ENCODE measurements at places on chromosomes 12 and 14.

DNA sequence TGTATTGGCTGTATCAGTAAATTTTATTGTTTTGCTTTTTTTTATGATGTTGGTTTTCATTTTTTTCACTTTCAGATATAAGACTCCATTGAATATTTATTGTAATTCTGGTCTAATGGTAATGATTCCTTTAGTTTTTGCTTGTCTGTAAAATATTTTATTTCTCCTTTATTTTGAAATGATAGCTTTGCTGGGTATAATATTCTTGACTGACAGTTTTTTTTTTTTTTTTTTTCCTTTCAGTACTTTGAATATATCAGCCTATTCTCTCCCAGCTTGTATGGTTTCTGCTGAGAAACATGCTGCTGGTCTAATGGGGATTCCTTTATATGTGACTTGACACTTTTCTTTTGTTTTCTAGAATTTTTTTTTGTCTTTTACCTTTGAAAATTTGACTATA is 195.1 kb upstream of the SLC38A2 start:
- DNase-seq, result no peak

GRCh38 chr12:105338966-105339365 is 8.5 kb downstream of the C12orf75 start:
- DNase-seq, result no peak

DNA sequence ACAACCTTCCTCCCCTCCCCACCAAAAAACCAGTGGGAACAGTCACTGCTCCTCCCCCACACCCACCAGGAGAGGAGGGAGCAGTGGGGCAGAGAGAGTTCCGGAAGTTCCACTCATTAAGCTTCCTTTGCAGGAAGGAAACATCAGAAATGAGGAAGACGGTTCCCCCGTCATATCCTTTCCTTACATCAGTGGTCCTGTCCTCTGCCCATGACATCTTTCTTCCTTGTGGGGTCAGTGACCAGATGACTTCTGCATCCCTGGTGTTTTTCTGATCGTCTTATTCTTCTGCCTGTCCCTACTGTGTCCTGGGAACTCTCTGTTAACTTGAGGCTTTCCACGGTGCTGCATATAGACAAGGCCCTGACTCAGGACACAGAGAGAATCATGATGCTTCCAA is 40.8 kb upstream of the SPTLC2 start:
- DNase-seq, result no peak

GRCh38 chr14:85040046-85040685 is 489.8 kb upstream of the FLRT2 start:
- no peak for DNase-seq

DNA sequence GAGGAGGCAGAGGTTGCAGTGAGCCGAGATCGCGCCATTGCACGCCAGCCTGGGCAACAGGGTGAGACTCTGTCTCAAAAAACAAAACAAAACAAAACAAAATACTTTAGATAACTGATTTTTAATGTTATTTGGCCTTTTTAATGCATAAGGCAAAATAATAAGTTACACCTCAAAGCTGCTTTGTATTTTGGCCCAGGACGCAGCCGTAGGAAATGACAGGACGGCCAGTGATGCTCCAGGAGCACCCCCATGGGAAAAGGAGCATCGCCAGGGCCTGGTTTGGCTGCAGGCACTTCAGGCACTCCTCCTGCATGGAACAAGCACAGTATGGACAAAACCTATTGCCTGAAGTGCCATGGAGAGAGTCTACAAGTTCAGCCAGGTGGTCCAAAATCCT is 3.5 kb upstream of the NFKBIA start:
- no peak for DNase-seq

DNA sequence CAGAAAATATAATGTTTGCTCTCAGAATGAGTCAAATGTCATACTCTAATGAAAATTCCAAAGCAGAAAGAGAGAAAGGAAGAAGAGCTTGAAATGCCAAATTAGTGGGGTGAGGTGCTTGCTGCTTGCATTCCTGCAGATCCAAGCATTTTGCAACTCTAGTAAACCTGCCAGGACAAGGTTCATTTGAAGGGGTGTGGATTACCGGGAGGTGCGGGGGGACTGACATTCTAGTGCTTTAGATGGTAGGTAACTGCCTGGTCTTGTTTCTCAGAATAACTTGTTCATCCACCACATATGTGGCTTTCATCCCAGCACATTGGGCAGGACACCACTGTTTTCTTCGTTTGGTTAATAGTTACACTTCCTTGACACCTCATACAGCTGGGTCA is 144.4 kb downstream of the AKAP6 start:
- peak; percentile 80 for DNase-seq

DNA sequence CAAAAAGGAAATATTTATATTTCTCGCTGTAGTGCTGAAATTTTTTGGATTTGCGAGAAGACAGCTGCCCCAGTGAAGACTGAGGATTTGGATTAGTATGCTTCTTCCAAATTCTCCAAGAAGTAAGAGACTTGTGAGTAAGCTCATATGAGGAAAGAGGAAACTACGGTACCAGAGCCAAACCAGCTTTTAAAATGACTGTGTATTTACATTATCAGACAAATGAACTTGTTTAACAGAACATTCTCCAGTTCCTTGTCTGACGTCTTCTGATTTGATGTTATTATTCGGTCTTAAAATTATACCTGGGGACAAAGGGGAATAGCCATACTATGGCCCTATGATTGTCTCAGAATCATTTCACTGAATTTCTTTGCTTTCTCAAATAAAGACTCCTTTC is 8.0 kb downstream of the CLEC12B start:
- DNase-seq, result no peak

DNA sequence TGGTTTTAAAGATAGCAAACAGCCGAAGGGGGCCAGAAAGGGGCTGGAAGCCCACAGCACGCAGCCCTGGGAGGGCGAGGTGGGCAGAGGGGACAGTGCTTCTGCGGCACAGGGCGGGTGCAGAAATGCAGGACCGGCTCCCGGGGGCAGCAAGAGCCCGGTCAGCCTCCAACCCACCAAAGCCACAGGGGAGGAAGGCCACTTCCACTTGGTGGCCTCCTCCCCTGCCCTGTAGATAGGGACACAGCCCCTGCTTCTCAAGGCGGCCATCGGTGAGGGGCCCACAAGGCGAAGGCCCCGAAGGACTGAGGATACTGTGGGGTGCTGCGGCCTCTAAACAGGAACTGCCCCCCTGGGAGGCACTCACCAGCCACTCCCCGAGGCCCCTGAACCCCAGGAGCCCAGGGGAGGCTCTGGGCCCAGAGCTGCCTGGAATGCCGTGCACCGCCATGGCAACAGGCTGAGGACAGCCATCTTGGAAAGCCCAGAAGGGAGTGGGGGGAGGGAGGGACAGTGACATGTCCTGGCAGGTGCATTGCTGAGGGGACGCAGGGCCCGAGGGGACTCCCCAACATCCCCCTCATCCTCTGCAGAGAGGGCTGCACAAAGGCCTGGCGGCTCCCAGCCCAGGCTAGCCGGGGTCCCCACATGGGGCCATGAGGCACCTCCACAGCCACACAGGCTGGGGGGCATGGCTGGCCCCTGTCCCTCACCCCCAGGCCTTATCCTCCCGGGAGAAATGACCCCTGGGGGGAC is 114.7 kb downstream of the NCOR2 start:
- DNase-seq, result no peak

DNA sequence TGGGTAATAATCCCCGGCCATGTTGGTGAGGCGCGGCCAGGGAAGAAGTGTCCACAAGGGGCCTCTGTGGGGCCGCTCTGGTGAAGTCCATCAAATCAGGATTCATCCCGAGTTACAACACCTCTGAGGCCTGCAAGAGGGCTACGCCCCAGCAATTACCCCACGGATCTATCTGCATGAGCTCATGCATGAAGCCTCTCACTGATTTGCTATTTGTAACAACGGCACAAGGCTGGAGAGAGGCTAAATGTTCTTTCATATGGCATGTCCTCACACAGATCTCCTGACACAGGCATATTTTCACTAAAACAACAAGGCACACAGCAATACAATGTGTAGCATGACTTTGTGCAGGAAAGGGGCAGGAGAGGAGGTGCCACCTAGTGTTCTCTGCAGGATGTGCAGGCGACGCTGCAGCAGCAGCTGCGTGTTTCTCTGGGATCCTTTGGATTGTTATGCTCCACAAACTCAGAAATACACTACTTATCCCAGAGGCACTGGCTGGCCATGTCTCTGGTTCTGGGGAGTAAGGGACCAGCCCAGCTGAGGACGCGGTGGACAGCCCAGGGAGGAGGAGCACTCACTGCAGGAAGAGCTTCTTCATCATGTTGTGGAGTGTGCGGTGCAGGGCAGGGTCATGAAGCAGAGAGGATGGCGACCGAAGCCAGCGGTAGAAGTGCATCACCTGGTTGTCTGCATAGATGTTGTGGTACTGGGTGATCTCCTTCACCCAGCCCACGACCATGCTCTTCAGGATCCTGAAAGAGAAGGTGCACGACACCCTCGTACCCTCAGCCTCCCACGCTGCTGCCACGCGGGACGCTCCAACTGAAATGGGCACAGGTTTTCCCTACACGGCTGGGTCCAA is 20.2 kb downstream of the P2RX2 start:
- no peak for DNase-seq

DNA sequence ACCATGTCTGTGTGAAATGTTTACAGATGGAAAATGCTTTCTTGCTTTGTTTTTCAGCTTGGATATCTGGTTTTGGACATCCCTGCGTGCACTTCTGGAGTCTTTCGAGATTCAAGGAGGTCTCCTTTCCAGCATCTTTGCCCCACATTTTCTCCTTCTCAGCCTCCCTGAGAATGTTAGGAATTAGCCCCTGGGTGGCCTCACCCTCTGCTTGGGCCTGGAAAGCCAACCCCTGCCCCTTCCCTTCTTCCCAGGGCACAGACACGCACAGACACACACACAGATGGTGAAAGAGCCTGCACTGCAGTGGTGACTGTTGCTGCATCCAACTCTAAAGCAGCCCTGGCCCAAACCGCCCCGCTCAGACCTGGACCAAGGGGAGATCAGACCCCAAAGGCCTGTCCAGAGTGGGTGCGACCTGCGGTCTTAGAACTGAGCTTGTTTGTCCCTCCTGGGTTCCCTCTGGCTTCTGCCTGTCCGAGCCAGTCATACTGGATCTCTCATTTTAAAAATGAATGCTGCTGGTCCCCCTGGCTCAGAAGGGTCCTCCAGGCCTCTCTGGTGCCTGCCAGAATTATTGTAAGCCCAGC is 8.7 kb upstream of the NCOR2 start:
- no peak for DNase-seq

- DNase-seq, result peak; percentile 50
Measured at GRCh38 chr14:103735815-103736545, 20.4 kb downstream of the ZFYVE21 start.

GRCh38 chr12:48296586-48297282 is 54.0 kb downstream of the ZNF641 start:
- peak; percentile 78 for DNase-seq

DNA sequence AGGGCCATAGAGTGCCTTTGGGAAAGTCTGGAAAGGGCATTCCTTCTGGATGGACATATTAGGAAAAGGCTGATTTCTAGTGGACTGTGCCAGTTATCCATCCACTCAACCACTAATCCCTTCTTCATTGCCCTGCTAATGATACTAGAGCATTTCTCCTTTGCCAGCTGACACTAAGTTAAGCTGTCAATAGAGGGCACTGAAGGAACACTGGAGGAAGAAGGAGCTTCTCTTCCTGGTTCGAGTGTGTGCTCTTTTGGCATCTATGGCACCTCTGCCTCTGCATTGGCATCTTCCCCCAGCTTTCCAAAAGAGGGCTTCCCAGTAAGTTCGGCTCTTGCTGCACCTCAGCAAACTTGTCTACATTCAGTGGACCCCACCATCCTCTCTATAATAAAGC is 165.4 kb downstream of the DERA start:
- DNase-seq, result no peak

- DNase-seq, result no peak
Measured at GRCh38 chr14:91055016-91055415, 5.4 kb downstream of the RPS6KA5 start.

DNA sequence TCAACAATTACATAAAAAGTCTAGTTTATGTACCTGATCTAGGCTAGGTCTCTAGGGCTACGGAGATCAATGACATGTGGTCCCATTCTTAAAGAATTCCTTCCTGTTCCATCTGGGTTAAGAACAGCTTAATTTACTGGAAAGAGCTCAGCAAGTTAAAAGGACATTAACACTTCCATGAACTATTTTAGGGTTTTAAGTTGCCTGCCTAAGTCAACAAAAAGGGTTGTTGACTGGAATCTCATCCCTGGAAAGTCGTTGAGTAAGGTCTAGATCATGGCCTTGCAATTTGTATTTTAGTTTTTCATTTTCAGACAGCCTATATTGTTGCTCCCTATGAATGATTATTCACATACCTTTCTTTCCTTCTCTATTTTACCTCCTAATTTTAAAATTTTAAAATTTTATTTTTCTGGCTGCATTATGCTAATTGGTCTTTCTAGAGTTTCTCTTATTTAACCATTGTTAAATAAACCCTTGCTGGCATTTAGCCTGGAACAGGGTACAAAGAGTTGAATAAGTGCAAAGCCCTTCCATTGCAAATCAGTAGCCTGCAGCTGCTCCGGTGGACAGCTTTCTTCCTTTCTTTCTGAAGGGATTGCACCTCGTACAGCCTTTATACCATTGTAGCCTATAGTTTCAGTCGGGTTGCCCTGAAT is 66.3 kb downstream of the VRK1 start:
- no peak for DNase-seq

DNA sequence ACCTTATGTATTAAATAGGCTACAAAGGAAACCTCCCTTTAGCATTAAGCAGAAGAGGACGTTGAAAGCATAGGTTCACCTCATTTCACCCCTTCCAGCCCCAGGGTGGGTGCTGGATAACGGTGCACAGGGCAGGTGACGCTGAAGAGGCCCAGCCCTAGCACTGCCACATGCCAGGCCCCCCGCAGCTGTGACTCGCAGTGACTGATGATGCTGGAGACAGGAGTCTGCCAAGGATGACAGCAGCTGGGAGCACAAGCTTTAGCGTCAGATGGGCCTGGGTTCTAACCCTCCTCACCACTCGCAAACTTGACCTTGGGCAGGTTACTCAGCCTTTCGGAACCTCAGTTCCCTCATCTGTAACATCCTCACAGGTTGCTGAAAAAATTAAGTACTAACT is 76.7 kb downstream of the TBK1 start:
- DNase-seq, result no peak

DNA sequence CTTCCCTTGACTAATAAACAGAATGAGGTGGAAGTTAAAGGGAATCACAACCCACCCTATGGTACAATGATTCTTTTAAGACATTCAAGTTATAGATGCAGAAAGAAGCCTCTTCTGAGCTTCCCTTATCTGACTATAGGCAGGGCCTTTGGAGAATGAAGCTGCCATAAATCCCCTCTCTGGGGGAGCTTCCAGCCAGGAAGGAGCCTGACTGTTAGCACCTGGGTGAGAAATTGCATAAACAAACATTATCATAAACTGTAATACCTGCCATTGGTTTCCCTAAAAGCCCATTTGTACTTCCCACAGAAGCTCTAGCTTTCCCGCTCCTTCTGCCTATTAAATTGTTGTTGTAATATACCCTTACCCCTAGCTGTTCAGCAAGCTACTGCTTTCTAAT is 81.3 kb upstream of the RESF1 start:
- DNase-seq, result no peak

All from cardiac septum (tissue), 1 donor.